ENCODE measurements at places on chromosomes 6 and 20.

GRCh38 chr6:123417535-123417934 lies 219.2 kb downstream of the TRDN start:
- no peak for DNase-seq

GRCh38 chr20:57131601-57132391 lies 134.6 kb downstream of the BMP7 start:
- DNase-seq, result no peak

- no peak for DNase-seq
These were observed 98.0 kb downstream of the SNAP25 start for GRCh38 chr20:10316582-10316981.

DNA sequence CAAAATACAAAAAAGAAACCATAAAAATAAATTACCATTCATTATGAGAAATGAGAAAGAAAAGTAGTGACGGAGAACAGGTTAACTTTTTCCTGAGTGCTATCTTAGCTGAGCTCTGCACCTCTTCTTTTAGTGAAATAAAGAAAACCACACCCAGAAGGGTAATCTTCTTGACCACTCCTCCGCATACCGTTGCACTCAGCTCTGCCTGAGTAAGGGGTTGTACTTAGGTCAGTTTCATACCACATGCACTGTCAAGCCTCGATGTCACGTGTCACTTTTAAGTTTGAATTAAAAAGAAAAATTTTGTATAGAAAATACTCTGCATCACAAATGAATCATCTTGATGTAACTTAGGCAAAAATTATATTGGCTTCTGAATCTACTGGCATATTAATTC lies 2.8 kb downstream of the EZR start:
- peak; percentile 36 for DNase-seq

- DNase-seq, result no peak
These were observed 45.8 kb downstream of the SAMD5 start for GRCh38 chr6:147554281-147554680.

GRCh38 chr6:17851720-17852161 lies 135.7 kb downstream of the KIF13A start:
- DNase-seq, result peak; percentile 85

GRCh38 chr6:128558924-128559323 lies 38.5 kb upstream of the PTPRK start:
- no peak for DNase-seq

DNA sequence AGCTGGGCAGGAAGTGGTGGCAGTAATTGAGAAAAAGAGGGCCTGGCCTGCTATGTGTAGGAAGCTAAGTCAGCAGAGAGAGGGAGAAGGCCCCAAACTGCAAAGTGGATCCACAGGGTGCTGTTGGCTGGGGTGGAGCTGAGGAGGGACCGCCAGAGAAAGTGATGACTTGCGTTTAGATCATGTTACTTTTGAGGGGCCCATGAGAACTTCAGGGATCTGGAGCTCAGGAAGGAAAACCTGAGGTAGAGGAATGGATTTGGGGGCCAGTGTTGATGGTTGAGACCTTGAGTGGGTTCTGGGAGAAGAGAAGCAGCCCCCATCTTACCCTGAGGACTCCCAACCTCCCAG lies 155.5 kb downstream of the MRPL14 start:
- DNase-seq, result no peak

- DNase-seq, result no peak
These were observed 302.3 kb downstream of the PLCB1 start for GRCh38 chr20:8434326-8434876.

GRCh38 chr6:29676981-29677601 lies 3.9 kb downstream of the ZFP57 start:
- DNase-seq, result no peak

DNA sequence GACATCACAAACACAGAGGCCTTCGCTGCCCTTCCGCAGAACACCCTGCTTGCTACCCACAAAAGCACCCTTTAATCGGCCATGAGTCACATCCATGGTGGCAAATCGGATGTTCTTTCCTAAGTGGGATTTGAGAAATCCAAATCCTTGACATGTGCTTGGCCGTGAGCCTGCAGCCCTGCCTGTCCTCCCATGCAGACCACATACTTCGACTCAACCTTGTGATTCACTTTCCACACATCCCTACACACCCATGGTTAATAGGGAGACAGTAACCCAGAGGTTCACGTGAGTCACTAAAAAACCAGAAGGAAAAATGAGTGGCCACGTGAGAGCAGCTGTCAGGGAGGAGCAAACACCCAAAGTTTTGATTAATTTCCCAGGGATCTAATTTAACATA lies 19.4 kb downstream of the RAMACL start:
- peak; percentile 99 for DNase-seq

- no peak for DNase-seq
These were observed 28.9 kb upstream of the NNAT start for GRCh38 chr20:37492096-37492625.

GRCh38 chr6:161804838-161805237 lies 531.0 kb upstream of the AGPAT4 start:
- peak; percentile 84 for DNase-seq

- DNase-seq, result no peak
These were observed 12.9 kb downstream of the PRSS16 start for GRCh38 chr6:27260369-27260768.

GRCh38 chr6:160139420-160139851 lies 17.8 kb downstream of the SLC22A1 start:
- peak; percentile 89 for DNase-seq

DNA sequence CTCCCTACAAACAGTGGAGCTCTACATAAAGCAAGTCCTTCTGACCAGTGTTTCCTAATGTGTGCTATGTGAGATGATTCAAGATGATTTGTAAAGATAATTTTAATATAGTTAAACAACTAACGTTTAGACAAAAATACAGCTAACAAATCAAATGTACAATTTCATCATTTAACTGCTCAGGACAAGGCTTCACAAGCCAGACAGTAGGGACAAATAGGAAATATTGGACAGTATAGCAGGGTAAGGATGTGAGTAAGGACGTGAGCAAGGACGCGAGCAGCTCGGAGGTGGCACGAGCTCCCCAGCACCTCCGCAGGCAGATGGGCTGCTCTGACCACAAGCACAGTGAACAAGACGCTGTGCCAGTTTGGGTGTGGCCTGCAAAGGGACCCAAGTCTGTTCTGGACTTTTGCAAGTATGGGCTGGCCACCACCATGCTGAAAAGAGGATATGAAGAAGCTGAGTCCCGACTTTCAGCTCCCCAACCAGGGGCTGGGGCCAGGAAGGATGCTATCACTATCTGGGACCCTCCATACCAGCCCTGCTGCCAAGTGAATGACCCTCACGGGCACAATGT lies 14.5 kb downstream of the DIDO1 start:
- DNase-seq, result no peak

- DNase-seq, result no peak
These were observed 55.5 kb downstream of the TPBG start for GRCh38 chr6:82419132-82419581.

DNA sequence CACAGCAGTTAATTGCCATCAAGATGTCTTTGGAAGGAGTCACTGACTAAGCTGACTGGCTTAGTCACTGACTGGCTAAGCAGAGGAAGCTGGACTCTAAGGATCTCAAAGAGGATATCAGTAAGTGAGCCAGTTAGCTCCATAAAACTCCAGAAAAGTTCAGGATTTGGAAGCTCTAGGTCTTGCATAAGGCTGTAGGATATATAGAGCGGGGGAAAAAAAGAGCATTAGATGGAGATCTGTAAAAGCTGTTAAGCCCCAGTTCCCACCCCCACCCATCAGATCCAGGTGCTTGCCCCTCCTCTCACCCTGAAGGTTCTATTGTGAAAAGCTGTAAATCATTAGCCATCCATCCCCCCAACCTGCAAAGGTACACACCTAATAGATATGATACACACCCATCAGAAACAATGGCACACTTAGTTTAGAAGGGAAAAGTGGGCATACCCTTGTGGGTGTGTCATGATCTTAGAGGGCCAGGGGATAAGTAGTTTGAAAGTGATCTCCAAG lies 32.2 kb downstream of the CARMIL1 start:
- peak; percentile 54 for DNase-seq

DNA sequence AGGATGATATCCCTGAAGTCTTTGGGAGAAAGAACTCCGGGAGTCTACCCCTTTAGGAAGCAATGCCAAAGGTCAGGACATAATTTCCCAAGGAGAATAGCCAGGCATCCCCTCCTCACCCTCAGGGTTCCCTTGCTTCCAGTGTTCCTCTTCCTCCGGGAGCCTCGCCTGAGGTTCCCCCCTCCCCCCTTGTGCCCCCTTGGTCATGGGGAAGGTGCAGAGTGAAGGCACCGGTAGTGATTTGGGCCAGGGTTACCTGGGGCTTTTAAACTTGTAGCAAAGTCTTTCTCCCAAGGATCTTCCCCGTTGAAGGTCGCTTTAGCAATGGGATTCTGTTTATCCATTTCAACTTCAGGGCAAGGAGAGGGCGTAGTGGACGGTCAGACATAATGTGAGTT lies 1.2 kb downstream of the ISM1 start:
- DNase-seq, result no peak

DNA sequence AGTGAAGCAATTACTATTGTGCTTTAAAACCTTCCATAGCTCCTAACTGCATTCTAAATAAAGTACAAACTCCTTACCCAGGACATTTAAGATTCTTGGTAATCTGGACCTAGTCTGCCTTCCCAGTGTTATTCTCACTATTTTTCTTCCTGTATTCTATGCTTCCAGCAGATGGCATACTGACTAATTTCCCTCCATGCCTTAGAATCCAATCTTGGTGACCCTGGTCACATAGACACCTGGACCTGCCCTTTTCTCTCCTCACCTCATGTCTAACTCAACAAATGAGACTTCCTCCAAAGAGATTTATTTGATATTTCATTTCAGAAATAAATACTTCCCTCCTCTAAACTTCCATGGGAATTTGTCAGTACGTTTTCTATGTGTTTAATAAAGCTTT lies 25.8 kb downstream of the ROS1 start:
- peak; percentile 7 for DNase-seq

GRCh38 chr20:62272200-62272599 lies 30.6 kb upstream of the ADRM1 start:
- DNase-seq, result no peak

GRCh38 chr6:40331545-40331944 lies 255.6 kb downstream of the LRFN2 start:
- no peak for DNase-seq

GRCh38 chr20:6277661-6278240 lies 154.9 kb upstream of the FERMT1 start:
- DNase-seq, result peak; percentile 6

DNA sequence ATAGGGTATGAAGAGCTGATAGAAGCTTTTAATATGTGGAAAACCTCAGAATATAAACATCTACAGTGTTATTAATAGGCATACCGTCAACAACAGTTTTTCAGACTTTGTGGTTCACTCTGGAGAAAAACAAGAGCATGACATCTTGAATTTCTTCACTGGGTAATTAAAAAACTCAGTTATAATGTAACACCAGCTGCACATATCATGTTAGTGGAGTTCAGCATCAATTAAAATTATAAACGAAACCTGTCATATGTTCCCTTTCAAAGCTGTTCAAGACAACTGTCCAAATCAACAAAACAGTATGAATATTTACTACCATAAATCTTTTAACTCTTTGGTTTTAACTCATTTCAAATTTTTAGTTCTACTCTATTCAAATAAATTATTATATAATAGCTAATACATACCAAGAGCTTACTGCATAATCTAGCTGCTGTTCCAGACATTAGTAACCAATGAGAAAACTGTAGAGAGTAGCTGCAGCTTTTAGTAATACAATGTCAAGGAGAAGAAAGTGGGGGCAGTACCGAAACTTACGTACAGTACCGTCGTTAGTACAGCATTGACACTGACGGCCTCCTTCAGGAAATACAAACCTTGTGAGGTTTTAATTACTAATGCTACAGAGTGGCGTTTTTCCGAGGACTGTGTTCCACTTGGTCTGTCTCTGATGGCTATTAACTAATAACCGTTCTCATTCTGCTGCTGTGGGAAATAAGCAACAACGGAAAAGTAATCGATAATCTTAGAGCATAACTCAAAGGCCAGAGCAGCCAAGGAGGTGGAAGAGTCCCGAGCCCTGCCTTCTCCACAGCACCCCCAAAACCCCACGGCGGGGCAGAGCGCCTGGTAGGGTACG lies 532 bp upstream of the PM20D2 start:
- peak; percentile 49 for DNase-seq

DNA sequence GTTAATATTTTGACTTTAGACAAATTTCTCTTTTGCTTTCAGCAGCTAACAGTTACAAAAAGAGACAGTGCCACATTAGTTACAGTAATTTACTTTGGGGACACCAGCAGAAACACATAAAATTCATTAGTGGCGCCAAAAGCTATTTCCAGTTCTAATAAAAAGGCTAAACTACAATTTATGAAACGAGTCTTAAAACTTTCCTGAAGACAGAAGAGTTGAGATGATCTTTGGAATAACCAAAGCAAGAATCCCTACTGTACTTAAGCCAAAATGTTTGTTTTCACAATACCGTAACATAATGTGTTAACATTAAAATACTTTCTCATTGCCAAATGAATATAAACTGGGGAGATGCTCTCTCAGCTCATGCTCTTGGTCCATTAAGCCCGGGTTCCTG lies 350.2 kb upstream of the AGPAT4 start:
- DNase-seq, result no peak

GRCh38 chr20:61030130-61030529 lies 221.9 kb upstream of the CDH4 start:
- no peak for DNase-seq

DNA sequence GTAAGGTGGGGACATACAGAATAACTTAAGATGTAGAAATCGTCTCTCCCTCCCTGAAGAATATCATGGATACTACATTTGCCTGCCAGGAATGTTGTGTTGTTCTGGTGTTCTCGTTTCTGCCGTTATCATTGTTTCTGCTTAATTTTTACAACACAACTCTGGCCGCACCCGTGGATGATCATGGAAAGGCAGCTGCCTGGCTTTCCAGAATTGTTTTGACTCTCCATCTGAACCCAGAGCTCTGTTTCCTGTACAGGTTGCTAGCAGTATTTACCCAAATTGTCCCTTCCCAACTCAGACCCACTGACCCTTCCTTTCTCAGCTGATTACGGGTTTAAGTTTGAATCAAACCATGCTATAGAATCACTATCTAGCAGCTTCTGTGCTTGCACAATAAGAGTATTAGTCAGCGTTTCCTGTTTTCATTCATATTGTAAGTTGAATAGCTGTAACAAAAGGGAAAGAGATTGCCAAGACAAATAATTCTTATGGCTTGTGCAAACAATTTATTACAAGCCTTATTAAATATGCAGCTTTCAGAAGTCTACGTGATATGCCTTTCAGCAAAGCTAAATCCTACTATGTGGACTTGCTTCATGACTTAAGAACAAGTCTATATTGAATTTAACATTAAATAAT lies 139.0 kb downstream of the MTHFD1L start:
- peak; percentile 95 for DNase-seq

DNA sequence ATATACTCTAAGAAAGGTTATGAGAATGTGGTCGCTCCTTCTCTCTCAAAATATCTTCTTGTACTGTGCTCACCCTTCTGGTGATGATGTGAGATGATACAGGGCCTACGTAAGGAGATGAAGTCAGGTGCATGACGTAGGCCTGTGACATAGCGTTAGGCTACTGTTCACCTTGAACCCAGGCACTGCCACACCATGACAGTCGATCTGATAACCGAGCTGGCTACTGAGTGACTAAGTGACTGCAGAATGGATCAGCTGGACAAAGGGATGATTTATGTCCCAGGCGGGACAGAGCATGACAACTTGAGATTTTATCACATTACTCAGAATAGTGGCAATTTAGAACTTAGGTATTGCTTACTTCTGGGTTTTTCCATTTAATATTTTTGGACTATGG lies 11.2 kb downstream of the SLC24A3 start:
- no peak for DNase-seq
